ENCODE measurements at places on chromosomes 5 and 9.

GRCh38 chr9:91211919-91212318 is 149.8 kb downstream of the AUH start:
- no peak for DNase-seq

GRCh38 chr9:91884696-91885687 is 65.0 kb downstream of the ROR2 start:
- no peak for DNase-seq

- DNase-seq, result no peak
Observed at GRCh38 chr5:124451721-124452383, 294.6 kb downstream of the ZNF608 start.

- DNase-seq, result no peak
Observed at GRCh38 chr9:8492679-8493078, 693.1 kb upstream of the DMAC1 start.
